ENCODE measurements at places on chromosomes 11 and 22.

- DNase-seq: no peak
Observed at GRCh38 chr11:394034-394857, at the start of gene PKP3. Gene PKP3 (plus strand): TSS chr11:394209. CDS start chr11:394293, 84 bp downstream.

DNA sequence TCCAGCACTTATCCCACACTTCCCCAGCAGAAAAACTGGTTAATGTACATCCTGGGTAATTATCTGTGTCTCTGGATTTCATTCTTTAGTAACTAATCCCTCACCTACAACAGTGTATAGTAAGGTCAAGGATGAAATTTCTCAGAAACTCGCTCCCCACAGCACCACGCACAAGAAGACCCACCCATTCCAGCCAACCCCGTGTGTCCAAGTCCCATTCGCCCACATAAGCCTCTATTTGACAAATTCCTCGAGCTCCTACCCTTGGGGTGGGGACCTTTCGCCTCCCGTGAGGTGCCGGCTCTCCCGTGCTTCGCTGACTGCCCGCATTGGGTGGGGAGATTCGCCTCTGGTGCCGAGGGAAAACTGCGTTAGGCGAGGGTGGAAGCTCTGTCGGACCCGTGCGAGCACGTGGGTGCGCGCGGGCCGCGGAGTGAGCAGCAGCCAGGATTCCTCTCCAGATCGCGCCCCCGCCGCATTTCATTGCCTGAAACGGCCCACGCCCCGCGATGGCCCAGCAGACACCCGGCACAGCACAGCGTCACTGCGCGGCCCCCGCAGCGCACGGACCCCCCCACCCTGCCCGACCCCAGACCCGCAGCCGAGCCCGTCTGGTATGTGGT is 866 bp downstream of the EXPH5 start:
- peak; percentile 37 for DNase-seq

DNA sequence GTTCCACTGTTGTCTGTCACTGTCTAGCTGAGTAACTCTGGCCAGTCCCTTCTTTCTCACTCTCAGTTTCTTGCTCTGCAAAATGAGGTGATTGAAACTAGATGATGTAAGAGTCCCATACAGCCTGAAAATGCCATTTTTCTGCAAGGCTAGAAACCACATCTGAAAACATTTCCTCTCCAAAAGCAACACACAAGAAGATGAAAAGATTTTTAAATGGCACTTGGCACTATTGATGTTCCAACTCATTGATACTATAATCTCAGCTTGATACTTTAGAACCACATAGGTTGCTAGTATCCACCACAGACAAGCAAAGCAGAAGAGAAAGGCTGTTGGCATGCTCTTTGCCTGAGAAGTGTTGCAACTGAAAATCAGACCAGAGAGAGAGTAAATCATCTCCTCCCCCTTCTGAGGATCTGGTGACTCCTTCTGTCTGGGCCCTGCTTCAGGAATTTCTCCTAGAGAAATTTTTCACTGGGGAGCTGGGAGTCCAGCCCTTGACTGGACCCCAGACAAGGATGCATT is 1217.9 kb downstream of the LRRC4C start:
- peak; percentile 15 for DNase-seq

DNA sequence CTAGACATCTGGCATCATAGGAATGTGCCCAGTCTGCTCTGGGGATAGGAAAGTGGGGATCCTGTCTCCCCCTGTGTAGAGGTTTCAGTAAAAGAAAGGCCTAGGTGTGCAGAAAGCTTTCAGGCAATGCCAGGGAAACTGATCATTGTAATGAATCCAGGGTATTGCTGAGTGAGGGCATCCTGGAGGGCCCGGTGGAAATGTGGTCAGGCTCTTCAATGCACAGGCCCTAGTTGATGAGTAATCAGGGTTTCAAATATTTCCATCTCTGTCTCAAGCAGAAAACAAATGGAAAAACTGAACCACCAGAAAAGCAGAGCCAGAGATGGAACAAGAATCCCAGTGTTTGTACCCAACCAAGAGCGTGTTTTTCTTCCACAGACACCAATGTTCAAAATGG is 2.0 kb downstream of the CD3E start:
- no peak for DNase-seq

GRCh38 chr11:57260937-57261783 is 24.1 kb upstream of the APLNR start:
- no peak for DNase-seq

GRCh38 chr11:129365816-129366215 is 9.8 kb upstream of the BARX2 start:
- DNase-seq: no peak

- peak; percentile 72 for DNase-seq
Observed at GRCh38 chr11:63945477-63946163, 6.8 kb downstream of the NAA40 start.

- DNase-seq: no peak
Observed at GRCh38 chr22:32562401-32562800, 87.8 kb downstream of the FBXO7 start.

GRCh38 chr11:70050243-70050642 is 27.9 kb upstream of the ANO1 start:
- DNase-seq: no peak

DNA sequence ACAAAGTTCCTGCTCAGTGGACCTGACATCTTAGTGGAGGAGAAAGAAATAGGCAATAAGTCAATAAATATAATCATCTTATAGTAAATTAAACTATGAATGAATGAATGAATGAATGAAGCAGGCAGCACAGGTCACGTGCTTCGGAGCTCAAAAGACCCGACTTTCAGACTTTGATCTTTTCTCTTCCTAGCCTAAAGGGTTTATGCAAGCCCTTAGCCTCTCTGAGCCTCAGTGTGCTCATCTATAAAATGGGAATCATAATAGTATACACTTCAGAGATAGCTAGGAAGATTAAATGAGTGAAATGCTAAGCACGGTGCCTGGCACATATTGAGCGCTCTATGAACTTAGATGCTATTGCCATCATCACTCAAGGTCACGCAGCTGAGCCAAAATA is 7.5 kb downstream of the PVALB start:
- no peak for DNase-seq

DNA sequence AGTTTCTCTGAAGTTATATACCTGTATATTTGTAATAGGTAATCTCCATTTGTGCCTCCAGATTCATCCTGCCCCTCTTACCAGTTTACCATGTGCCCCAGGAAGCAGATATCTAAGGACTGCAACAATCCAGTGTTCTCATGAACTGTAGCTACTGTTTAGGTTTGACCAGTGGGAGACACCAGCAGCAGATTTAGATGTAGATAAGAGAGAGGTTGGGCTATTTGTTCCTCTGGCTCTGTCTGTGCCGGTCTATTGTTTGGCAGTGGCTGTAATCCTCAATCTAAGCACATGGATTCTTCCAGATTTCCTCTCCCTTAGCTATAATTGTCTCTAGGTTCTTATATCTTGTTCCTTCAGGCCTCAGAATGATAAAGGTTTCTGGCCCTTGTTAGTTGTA is 88.4 kb downstream of the ANO3 start:
- no peak for DNase-seq

GRCh38 chr11:9689721-9690120 is 25.8 kb downstream of the SWAP70 start:
- DNase-seq: no peak

GRCh38 chr11:95123556-95123955 is 33.9 kb downstream of the ENDOD1 start:
- DNase-seq: no peak
